Vagina (tissue), 2 donors: ENCODE measurements at places on chromosomes 2 and 18.

DNA sequence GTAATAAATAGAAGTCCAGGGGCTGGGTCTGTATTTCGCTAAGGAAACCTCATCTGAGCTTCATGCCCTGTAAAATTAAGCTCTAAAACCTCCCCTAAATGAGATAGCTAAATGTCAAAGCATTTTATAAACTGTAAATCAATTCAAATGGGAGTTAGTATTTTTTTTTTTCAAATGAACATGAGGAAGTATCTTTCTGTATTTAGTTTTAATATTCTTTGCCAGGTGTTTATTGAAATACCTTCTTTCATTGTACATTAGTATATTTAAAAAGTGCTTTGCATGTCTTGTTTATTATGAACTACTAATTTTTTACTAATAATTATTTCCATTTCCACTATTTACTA is 47.7 kb downstream of the ATIC start:
- DNase-seq: no peak

DNA sequence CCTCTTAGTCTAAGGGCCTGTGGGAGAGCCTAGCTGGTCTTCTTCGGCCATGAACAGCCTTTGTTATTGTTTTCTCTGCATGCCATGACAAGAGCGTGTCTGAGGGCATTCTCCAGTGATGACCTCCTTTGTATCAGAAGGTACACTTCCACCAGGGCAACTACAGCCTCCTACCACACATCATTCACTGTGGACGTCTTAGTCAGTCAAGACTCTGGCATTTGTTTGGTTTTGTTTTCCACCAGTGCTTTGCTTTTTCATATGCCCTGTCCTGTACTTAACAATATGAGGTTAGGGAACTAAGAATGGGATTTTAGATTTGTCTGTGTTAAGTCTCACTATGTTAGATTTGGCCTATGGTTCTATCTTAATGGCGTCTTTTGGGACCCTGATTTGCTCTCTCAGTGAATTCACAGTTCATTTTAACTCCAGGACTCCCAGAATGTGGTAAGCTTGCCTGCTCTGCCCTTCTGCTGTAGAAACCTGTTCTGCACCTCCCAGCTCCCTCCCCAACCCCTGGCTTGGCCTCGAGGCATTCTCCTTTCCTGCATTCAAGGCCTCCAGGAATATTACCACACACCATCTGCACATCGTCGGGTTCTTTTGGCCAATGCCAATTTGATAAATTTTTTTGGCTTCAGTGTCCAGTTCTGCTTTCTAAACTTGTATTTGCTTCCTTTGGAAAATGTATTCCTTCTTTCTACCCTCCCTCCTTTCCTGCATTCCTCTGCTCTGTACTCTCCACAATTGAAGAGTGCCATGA is 42.8 kb upstream of the IL1R1 start:
- no peak for DNase-seq

DNA sequence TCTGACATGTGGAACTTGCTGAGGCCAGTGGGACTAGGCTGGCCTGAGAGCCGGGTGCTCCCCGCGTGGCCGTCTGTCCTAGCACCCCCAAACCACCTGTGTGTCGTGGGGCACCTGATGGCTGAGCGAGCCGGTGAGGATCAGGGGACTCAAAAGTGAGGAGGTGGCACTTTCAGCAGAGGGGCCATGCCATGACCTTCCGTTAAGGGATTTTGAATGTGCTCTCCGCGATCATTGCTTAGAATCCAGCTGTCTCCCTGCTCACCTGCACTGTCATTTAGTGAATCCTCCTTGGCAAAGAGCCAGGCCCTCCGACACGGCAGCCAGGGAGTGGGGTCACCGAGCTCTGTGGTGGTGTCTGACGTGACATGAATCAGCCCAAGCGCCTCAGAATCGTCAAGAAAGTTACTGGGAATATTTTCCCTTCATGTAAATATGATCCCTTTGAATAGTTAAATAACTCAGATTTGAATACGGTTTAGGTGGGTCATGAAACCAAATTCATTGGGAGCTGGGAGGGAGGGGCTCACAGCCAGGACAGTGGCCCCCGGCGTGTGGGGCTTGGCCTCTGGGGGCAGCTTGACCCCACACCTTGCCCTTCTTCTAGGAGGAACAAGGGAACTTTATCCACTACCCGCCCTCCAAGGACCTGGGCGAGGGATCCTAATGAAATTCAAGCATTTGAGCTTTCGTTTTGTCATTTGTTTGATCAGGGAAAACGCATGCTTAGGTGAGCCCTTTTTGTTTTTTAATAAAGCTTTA is 9.5 kb downstream of the NFATC1 start:
- no peak for DNase-seq

DNA sequence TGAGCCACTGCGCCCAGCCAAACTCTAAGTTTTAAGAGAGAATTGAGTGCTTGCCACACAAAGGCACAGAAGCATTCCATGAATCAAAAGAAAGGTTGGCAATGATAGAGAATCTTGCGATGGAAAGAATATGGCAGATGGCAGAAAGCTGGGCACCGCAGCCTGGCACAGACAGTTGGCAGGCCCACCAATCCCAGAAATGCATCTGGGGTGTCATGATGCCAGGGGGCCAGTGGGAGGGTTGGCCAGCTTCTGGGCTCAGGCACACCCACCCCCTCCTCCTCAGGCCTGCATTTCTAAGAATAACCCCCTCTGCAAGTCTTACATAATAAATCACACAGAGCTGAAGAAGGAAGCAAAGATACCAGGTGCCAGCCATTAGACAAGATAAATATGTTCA is 19.6 kb downstream of the ZNF2 start:
- no peak for DNase-seq

GRCh38 chr18:58527285-58527951 is 101.5 kb downstream of the ALPK2 start:
- no peak for DNase-seq

DNA sequence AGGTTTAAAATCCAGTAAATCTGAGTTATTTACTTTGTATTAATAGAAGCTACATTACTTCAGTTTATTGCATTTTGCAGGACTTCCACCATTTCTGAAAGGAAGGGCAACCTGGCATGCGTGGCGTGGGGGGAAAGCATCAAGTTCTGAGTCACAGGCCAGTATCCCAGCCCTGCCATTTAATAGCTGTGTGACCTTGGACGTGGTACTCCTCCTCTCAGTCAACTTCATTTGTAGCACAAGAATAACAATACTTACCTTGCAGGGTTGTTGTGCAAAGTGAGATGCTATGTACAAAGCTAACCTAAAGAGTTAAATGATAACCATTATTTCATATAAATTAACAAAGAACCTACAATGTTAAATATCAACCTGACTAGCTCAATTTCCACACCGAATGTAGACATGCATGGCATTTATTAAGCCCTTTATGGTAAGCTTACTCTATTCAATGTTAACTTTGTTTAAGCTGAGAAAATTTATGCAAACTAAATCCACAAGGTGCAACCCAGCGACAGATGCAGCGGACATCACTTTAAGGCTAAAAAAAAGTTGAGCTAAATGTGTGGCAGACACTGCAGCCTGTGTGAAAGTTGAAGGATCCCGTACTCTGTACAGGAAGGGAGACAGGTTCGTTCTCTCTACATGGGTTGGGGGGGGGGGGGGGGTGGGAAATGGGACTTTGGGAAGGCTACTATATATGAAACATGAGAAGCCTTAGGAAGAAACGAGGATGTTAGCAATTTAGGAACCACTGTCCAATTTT is 17.2 kb upstream of the STPG4 start:
- no peak for DNase-seq

DNA sequence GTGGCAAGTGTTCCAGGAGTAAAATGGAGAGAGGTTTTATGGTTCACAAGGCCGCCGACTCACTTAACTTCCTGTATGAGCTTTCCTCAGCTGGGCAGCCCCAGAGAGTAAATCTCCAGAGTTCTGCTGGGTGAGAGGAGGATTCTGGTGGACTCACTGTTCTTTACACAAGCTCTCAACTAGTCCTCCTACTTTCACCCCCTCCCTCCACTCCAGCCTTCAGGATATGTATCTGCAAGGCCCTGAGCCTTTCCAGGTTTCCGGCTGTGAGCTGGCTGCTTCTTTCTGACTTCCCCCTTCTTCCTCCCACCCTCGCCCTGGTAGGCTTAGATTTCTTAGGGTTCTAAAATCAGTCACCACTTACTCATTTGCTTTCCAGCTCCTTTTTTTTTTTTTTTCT is 34.0 kb downstream of the EML6 start:
- no peak for DNase-seq
